ENCODE measurements at places on chromosomes 5 and 9. TPM values are rescaled to one million over a fixed set of nuclear protein-coding genes. Genes with fewer than 3 reads are reported as not detected.

QRFP gene
- not detected for total RNA-seq

GAS1 gene
- not detected for total RNA-seq

ZSWIM6 gene
- 5.3 TPM for total RNA-seq

KIF20A gene
- total RNA-seq, result 63.0 TPM

PCDH12 gene
- total RNA-seq, result 0.60 TPM

GADD45G gene
- total RNA-seq, result 5.3 TPM

IL4 gene
- not detected for total RNA-seq

NOL8 gene
- 66.9 TPM for total RNA-seq

DNA sequence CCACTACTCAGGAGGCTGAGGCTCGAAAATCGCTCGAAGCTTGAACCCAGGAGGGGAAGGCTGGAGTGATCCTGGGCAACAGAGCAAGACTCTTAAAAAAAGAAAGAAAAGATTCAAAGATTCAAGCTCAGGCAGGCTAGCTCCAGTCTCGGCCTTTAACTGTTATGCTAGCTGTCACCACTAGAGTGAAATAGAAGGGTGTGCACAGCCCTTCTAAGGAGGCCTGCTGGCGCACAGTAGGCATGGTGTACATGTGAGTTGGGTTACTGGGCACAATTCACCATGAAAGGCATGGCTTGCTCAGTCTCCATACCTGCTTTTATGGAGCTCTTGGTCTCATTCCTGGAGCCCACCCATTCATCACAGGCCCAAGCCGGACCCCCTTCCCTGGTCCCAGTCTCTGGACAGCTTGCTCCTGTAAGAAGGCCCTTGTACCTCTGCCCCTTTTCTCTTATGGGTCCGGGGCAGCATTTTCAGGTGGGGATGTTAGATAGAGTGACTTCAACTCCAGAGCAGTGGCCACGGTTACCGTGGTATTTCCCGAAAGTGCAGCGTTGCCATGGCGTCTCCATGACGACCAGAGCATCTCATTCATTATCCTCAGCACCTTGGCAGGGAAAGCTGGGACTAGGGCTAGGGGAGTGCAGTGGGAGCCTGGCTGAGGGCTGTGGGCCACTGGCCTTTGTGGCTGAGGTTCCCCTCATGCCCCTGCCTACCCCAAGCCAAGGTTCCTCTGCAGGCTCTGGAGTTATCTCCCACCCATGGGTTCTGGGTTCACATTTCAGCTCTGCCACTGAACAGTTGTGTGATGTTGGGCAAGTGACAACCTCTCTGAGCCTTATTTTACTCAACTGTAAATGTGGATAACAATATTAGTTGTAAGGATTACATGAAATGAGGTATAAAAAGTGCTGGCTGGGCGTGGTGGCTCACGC is 5.7 kb downstream of the NDST1 start:
- no peak for DNase-seq

DNA sequence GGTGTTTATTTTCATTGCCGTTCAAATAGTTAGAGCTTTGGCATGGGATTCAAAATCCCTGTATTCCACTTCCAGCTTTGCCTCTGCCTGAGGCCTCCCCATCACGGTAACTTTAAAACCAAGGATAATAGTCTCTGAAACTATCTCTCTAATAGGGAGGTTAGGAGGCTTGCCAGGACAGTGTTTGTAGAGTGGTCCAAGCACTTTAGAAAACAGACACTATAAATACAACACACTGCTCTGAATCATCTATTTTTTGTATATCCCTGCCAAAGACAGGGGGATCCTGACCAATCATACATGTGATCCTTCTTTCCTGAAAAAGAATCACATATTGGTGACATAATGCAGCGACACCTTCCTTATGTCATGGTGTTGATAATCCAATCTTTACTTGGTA is 326.8 kb downstream of the BNC2 start:
- DNase-seq, result no peak

DNA sequence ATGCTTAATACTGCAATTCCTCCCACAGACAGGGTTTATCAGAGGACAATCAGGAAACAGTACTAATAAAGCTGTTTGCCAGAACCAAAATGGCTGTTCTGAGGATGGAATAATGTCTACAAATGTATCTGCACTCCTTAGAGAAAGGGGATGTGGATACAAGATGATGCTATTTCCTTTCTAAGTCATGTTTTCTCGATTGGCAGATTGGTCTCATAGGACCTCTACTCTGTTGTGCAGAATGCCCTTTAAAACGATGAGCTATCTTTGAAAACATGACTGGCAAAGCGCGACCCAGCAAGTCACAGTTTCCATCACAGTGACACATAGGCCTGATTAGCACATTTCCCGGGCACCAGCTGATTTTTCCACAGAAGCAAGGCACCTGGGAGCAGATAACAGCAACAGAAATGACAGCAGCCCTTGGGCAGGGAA is 54.0 kb downstream of the AOPEP start:
- no peak for DNase-seq

DNA sequence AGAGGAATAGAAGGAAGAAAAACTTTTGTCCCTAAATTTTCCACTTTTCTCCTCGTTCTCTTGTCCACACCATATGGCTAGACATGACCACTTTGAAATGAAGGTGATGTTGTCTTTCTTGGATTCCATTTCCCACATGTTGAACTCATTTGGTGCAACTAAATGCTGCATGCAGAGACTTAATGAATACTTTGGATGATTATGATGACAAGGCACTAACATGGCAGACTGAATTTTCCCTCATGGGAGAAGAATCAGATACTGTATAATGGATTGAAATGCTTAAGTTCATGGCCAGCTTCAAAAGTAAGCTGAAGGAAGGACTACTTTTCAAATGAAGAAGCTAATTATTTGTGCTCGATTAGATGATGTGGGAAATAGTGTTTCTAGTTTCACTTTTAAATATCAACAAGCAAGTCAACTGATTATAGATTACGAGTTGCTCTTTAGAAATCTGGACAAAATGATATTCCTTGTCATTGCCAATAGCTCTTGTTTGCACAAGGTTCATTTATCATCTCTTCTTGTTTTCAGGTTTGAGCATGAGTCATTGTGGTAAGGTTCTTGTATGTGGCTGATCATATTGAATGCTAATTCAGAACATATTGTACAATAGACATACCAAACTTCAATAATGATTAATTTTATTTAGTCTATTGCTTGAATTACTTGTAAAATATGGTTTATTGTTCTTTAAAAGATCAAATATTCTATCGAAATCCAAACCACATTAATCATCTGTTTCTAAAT is 501.3 kb upstream of the FTMT start:
- DNase-seq, result no peak

- DNase-seq, result no peak
These were observed 20.6 kb downstream of the PSMB7 start for GRCh38 chr9:124394596-124394995.

DNA sequence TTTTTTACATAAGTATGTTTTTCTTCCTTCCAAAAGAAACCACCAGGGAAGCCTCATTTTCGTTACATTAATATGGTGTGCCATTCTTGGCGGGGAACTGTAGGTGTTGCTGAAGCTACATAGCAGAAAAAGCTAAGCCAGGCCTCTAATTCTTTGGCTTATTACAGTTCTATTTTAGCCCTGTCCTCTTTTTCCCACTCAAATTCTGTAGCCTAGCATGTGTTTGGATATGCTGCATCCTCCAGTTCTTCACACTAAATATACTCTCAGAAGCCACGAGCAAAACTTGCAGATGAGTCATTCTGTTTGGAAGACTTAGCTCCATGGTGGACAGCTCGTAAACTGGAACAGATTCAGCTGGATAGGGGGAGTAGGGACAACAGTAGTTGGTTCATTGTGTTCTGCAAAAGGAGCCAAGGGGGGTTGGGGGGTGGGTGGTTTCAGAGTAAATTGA is 369.4 kb downstream of the TMEM161B start:
- DNase-seq, result no peak

GRCh38 chr9:125594223-125594610 is 112.8 kb downstream of the MAPKAP1 start:
- DNase-seq, result no peak

GRCh38 chr5:175308701-175309100 is 135.3 kb downstream of the DRD1 start:
- DNase-seq, result no peak

DNA sequence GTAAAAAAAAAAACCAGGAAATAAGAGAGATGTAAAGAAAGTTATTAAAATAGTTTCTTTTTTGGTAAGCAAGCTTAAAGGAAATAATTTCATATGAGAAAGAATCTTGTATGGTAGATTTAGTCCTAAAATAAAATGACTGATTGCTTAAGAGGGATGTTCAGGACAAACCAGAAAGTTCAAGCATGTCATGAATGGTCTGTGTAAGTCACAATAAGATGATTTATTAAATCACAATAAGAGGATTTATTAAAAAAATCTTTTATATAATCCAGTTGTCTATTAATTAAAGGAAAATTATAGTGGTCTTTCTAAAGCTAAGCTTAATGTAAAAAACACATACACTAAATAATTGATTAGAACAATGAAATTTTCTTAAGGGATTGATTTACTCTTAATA is 91.8 kb upstream of the OR13F1 start:
- no peak for DNase-seq

DNA sequence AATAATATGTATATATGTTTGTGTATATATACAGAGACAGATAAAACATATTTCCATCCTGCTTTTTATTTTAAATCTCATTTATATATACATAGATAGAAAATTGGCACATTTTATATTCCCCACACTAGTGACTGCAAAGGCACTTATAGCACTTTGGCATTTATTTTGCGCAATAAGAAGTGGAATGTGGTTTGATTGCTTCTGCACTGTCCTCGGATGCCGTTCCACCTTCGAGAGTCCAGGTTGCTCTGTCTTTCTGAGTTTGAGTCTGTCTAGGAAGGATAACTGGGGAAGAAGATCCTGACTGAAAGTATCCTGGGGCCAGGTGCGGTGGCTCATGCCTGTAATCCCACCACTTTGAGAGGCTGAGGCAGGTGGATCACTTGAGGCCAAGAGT is 66.5 kb upstream of the ENTREP1 start:
- DNase-seq, result no peak

DNA sequence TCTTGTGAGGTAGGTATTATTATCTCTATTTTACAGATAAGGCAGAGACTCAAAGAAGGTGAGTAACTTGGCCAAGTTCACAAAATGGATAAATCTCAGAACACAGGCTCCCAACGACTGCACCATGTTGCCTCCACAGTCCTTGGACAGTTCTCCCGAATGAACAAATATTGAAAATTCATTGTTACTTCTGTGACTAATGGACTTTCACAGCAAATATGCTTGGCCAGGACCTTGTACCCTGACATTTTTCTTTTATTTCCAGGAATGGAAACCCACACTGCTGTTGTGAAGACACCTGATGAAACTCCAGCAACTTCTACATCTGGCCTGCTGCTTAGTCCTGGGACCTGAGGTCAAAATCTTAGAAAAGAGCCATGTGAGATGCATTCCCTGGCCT is 2.5 kb upstream of the CYSTM1 start:
- DNase-seq, result no peak

GRCh38 chr5:150763023-150763769 is 4.4 kb upstream of the DCTN4 start:
- DNase-seq, result no peak

GRCh38 chr9:128575469-128575868 is 23.1 kb downstream of the SPTAN1 start:
- no peak for DNase-seq

DNA sequence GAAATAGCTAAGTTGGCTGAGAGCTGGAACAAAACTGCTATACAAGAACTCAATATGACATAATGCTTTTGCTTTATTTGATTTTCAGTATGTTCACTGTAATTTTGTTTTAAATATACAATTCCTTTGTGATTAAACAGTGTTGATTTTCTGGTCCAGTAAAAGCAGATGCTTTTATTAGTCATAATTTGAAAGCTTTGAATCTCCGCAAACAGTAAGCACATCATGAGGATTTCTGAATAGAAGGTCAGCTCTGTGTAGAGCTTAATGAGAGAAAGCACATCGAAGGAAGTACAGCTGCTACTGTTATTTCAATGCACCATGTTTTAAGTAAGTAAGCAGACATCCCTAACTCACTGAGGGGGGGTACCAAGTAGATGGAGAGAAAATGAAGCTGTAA is 701.3 kb upstream of the ACO1 start:
- no peak for DNase-seq

DNA sequence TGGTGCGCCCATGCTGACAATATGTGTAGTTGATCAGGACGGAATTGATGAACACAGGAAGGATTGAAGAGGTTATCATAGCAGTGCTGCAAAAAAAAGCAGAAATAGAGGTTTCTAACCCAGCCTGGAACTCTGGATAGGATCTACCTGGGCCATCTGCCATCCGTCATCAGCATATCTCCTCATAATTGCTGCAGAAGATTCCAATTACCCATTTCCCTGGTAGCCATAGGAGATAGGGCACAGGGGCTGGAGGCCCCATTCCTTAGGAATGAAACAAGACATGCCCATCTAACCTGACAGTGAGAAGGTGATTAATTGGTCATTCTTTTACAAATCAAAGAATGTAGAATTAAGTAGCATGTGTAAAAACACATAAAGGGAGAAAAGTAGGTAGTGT is 60.3 kb upstream of the TRIM32 start:
- no peak for DNase-seq

DNA sequence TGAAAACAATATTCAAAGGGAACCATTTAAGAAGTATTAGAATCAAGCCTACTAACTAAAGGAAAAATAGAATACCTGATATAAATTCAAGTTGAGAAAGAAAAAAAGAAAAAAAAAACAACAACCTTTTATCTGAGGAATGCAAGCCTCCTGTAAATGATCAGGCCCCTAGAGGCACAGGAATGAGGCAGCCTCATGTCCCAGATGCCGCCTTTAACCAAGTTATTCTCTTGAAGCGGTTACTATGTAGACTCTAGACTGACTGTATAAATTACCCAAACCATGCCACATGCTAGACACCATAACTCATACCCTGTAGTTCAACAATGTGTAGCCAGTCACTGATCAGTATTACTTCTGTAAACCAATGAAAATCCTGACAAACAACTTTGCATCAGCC is 929.6 kb downstream of the TAF11L14 start:
- DNase-seq, result no peak

DNA sequence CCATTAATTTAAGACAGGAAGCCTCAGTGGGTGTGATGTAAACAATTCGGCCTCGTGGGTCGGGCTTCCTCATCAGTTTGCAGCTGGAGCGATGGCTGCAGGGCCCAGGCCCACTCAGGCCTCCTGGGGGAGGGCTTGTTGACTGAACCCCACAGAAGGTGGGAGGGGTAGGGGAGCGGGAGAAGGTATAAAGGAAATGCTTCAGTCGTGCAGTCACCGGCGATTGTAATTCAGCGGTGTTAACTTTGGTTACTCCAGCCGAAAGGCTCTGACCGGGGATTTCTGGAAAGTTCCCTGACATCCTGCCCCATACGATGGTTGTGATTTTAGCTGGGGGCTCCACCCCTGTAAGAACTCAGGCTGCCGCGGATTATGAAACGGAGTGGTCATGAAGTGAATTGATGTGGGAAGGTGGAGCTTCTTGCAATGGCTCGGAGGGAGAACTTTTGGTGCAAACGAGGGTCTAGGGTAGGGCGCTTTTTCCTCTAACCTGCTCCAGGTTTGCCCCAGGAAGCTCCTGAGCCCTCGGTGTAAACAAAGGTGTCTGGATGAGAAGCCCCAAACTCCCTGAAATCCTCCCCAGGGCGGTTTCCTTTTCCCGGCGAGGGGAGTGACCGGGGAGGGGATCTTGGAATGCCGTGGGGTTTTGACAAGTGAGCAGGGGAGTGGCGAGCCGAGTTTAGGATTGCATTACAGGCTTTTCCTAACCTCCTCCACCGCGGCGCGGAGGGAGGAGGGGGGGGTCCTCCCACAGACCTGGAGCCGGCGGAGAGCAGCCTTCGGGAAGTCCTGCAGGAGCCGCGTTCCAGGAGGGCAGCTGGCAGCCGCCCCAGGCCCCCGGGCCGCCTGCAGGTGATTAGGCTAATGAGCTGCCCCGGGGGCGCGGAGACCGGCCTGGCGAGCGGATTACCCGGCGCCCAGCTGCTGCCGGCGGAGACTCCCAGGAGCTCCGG is 215.5 kb downstream of the PDZD2 start:
- DNase-seq, result no peak

All from activated naive CD4-positive, alpha-beta T cell treated with anti-CD3 and anti-CD28 coated beads, Interleukin-2, amount 50 U/mL, for 72 hours (primary cell).